Cerebellar nuclear complex (tissue), 1 donor: ENCODE measurements at places on chromosomes 5 and 9.

- no peak for DNase-seq
Observed at GRCh38 chr9:1980387-1980786, 34.8 kb upstream of the SMARCA2 start.

DNA sequence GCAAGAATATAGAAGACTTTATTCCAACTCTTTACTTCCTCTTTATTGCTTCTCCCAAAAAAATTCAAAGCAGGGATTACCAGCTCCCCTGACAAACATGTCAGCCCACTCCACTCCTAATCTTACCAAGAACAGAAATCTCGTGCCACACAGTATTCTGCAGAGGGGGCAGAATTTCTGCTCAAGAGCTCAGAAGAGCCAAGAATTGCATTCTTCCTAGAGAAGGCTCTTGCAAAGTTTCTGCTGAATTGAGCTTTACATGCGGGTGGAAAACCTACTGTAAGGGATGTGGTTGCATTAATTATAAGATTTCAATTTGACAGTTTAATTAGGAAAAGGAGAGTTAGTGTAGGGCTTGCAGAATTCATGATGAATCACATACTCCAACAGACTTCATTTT is 428.5 kb downstream of the CETN3 start:
- no peak for DNase-seq

DNA sequence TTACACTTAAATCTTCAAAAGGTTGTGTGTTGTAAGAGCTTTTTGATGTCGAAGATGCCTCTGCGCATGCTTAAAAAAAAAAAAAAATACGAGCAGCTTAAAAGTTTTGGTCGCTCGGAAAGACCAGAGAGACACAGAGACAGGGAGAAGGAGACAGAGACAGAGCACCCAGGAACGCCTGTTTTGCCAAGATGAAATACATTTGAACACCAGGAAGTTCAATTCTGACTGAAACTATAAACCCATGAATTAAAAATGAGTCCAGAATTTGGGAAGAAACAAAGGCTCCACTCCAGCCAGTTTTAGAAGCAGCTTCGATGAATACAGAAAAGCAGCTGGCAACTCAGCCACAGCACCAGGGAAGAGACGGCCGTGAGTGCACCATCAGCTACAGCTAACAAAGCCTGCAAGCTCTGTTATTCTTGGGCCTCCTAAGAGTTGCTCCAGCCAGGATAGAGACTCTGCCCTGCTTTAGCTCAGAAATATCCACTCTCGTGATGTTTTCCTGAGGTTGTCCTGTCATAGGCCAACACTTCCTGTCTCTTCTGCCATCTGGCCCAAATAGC is 2.5 kb upstream of the ZNF474 start:
- DNase-seq, result no peak

DNA sequence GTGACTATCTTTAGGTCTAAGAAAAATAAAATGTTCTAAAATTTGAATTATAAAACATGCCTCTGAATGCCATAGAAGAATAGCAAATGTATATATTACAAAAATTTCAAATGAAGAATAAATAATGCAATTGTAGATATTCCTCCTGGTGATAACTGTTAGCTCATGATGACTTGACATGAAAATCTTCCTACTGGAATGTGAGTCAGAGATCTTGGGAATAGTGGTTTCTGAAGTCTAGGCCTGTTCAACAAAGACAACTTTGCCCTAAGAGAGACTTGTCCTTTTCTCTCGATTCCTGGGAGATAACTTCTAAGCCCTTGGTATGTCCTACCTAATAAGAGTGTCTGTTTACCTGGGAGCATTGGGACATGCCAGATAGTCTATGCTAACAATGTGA is 746.3 kb upstream of the RIOK2 start:
- DNase-seq, result no peak

DNA sequence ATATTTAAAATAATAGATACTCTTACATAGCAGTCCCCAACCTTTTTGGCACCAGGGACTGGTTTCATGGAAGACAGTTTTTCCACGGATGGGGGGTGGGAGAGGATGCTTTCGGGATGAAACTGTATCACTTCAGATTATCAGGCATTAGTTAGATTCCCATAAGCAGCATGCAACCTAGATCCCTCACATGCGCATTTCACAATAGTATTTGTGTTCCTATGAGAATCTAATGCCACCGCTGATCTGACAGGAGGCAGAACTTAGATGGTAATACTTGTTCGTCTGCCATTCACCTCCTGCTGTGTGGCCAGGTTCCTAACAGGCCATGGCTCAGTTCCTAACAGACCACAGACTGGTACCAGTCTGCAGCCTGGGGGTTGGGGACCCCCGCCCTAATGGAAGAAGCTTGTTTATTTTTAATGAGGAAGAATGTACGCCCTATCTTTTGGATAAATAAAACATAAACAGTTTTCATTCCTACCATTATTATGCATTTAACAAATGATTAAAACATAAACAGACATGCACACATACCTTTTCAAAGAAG is 187.7 kb downstream of the ZSWIM6 start:
- DNase-seq, result no peak

- no peak for DNase-seq
Observed at GRCh38 chr9:82987370-82988189, 75.4 kb downstream of the RASEF start.

GRCh38 chr9:75876999-75877640 is 13.4 kb upstream of the PCSK5 start:
- no peak for DNase-seq

DNA sequence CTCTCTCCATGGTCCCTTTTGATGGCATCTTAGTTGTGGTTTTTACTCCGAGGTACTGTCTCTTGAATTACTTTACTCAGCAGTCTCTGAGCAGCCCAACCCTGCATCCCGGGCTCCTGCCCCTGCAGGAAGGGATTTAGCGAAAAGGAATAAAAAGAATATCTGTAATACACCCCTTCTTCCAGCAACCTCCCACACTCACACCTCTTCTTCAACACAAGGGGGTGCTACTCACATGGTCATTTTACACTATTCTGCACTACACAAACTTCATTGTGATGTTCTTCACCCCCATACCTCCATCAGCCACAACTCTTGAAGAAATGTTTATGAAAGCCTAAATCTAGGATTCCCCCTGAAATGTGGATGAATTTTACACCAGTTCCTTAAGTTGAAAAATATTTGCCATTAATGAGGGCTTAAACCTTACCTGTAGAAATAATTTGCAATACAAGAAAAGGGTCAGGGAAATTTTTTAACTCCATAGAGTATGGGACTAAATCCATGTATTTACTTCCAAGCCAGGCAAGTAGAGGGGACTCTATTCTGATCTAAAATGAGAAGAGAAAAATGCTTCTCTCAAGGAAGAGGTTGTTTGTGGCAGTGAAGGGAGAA is 26.0 kb downstream of the TPD52L3 start:
- DNase-seq, result no peak
